ENCODE measurements at places on chromosomes 4 and X. TPM values are rescaled to one million over a fixed set of nuclear protein-coding genes. Genes with fewer than 3 reads are reported as not detected.
A peak's percentile ranks its signal among the peaks of the same experiment; 100 is the strongest.

- peak; percentile 24 for DNase-seq
Measured at GRCh38 chr4:110361921-110362320, 114.0 kb upstream of the ENPEP start.

DNA sequence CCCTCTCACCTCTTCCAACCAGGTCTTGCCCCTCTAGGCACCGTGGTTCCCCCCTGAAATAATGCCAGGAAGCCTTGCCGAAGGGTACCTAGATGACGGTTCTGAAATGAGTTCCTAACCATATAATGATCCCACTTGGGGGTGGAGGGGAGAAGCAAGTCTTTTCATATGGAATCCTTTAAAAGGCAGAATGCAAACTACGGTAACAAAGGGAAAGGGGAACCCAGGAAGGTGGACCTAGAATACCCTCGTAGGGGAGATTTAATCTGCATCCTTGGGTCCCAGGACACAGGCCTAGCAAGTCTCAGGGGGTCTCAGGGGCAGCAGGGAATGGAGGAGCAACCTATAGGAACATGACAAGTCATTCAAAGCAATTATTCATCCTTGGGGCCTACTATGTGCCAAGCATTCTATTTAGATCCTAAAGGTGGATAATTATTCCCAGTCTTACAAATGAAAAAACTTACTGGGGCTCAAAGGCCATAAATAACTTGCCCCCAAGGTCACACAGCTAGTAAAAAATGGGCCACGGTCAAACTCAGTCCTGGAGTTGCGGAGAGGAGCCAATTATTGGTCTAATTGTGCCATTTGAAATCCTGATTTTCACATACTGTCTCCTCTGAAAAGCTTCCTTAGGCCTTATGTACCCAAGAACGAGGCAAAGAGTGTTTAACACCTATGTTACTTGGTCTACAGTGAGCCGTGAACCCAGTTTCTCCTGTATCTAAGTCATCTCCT lies 8.8 kb downstream of the BCOR start:
- no peak for DNase-seq

GRCh38 chrX:134721766-134722532 lies 63.7 kb upstream of the PLAC1 start:
- no peak for DNase-seq

DNA sequence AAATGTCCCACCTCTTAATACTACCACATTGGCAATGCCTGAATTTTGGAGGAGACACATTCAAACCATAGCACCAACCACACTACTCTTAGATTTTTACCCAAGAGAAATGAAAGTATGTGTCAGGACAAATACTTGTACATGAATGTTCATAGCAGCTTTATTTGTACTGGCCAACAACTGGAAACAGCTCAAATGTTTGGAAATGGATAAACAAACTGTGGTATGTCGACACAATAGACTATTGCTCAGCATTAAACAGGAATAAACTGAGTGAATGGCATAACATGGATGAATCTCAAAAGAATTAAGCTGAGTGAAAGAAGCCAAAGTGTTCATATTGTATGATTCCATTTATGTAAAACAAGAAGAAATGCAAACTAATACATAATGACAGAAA lies 18.5 kb upstream of the EDA start:
- no peak for DNase-seq

GRCh38 chr4:51960486-51960885 lies 59.7 kb downstream of the LRRC66 start:
- DNase-seq = no peak

DNA sequence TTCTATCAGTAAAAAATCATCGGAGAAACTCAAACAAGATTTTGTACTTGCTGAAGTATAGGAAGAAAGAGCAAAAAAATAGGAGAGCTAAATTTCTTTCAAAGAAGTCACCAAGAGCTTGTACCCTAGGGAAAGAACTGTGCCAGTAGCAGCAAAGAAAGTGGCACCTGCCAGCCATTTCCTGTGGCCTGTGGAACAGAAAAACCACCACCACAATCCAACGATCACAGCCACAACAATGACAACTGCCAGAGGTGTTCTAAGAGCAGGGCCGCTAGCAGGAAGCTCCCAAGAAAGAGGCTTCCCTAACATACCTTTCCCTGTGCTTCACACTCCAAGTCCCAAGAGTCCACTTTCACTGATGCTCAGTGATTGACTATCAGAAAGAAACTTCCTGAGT lies 266.1 kb upstream of the GPC4 start:
- no peak for DNase-seq

- no peak for DNase-seq
Measured at GRCh38 chr4:185721190-185722028, 90.6 kb downstream of the SORBS2 start.

DNA sequence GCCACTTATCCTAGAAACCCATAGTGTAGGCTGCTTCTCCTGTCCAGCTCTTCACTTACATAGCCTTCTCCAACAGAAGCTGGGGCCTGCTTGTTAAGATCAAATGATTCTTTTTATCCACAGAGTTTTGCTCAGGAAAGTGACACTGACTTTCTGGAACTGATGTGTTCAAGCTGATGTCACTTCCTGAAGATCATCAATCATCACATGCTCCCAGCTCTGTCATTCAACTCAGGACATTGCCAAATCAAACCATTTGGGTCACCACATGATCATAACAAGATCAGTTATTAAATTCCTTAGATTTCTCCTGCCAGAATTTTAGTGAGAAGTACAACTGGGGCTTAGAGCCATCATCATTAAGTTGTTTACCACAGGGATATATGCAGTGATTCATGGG lies 39.4 kb downstream of the GLRA3 start:
- DNase-seq = no peak

DNA sequence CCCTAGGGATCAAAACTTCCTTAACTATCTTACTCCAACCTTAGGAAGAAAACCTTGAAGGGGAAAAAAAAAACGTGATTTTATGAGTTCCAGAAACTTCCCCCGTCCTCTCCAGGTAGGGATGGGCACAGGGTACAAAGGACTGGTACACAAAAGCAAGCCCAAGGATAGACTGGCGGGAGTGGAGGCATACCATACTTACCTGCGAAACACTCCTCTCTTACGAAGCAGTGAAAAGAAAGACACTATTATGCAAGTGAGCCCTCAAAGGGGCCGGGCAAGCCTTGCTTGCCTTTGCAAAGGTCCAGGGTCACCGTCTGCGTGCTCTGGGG lies 651 bp downstream of the TSPAN6 start:
- DNase-seq = no peak

GRCh38 chrX:19127649-19128168 lies 5.4 kb upstream of the ADGRG2 start:
- peak; percentile 44 for DNase-seq

DNA sequence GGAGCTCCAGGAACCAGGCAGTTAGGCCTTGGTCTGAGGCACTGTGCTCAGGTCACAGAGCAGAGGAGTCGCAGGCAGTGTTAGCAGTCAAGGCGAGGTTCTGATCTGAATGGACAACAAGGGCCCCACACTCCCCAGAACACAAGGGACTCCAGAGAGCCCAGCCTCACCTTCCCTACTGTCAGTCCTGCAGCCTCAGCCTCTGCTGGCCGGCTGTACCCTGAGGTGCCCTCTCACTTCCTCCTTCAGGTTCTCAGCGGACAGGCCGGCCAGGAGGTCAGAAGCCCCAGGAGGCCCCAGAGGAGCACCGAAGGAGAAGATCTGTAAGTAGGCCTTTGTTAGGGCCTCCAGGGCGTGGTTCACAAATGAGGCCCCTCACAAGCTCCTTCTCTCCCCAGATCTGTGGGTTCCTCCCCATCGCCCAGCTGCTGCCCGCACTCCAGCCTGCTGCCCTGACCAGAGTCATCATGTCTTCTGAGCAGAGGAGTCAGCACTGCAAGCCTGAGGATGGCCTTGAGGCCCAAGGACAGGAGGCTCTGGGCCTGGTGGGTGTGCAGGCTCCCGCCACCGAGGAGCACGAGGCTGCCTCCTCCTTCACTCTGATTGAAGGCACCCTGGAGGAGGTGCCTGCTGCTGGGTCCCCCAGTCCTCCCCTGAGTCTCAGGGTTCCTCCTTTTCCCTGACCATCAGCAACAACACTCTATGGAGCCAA lies 26.2 kb downstream of the MAGEA9 start:
- DNase-seq = no peak

- no peak for DNase-seq
Measured at GRCh38 chr4:173230062-173230461, 61.5 kb downstream of the GALNT7 start.

GRCh38 chrX:108426262-108426661 lies 12.0 kb downstream of the COL4A6 start:
- DNase-seq = no peak

DNA sequence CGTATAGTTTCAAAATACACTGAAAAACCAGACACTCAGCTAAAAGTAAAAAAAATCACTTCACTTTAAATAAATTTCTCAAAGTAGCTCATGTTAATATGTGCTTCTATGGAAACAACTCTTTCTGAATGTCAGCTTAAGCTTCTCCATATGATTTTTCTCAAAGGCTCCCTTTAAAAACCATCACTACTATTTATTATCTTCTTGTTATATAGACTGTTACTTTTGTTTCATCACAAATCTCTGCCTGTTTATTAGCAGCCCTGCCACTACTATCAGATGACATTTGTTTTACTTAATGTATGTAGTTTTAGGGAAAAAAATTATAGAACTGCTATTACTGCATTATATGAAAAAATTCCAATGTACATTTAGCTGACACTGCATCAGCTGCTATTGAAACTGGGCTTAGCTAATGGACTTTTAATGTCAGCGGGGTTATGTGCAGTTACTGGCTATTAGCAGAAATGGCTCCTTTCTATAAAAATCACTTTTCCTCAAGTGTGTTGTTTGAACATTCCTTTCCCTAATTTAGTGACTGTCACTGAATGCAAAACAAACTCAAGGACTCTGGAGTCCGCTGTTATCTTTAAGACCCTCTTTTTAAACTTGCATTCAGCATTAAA lies 10.8 kb downstream of the UNC5C start:
- DNase-seq = peak; percentile 36

DNA sequence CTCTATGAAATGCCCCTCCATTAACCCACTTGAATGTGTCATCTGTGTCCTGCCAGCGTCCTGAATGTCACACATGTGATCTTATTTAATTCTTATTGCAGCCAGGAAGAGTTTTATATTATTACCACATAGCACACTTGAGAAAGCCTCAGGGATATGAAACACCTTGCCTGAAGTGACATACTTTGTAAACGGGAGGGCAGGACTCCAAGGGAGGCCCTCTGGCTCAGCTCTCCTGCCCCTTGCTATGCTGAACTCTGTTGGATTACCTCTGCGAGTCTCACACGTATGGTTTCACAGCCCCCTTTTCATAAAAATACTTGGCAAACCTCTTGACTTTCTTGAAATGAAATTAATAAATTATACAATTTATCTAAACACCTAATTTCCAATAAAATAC lies 11.1 kb upstream of the ZCCHC4 start:
- DNase-seq = no peak

DNA sequence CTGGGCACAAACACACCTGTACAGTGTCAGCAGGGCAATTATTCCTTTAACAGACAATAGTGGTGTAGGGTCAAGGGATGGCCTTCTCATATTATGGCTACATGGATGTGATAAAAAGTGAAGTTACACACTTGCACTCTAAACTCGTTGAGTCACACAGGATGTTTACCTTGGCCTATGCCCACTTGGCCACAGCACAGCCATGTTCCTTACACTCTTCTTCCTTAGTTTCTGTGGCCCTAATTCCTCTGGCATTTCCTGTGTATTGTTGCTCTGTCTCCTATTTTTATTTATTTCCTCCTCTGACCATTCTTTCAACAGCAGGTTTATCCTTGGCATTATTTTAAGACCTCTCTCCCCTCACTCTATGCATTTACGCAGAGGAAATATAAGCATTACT lies 86.8 kb upstream of the NPFFR2 start:
- no peak for DNase-seq

GRCh38 chrX:51641421-51642021 lies 22.8 kb upstream of the CENPVL3 start:
- peak; percentile 54 for DNase-seq

DNA sequence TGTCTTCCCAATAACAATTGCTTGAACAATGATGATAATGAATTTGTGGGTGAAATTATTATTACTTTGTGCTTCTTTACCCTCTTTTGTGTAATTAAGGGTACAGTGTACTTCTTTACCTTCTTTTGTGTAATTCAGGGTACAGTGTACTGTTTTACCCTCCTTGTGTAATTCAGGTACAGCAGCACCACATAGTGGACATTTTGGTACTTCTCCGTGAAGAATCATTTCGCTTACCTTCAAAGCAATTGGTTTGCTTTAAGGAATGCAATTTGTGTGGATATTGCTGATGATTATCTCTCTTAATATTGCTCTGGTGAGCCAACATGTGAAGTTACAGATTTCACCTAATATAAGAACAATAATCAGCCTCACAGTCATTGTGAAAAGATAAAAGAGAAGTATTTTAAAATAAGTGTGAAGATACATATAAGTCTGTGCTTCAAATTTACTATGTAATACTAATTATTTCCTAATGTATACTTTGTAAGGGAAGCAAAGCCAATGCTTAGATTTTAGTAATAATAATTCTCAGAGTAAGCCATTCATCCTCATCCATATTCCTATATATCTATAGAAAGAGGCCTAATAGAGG lies 27.2 kb upstream of the SEC24B start:
- DNase-seq = peak; percentile 87

DNA sequence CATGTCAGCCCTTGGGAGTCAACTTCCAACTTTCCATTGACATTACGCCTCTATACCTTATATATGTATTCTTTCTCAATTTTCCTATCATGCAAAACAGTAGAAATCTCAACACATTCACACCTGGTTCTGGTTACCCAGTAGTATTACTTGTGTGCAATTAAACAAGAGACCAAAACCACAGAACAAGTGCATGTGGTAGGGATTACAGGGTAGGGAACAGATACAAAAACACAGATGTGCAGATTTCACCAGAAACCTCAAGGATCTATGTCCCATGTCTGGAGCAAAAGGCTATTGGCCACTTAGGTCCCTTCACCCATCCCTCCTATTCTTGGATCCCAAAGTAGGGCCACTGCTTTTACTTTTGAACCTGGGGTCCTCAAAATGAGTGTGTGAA lies 143.6 kb upstream of the ZCCHC13 start:
- DNase-seq = no peak

- DNase-seq = no peak
Measured at GRCh38 chr4:41949531-41949930, 14.3 kb downstream of the TMEM33 start.

GRCh38 chr4:67874986-67875385 lies 8.8 kb downstream of the TMPRSS11D start:
- no peak for DNase-seq

GRCh38 chrX:68413254-68413653 lies 20.0 kb downstream of the OPHN1 start:
- DNase-seq = no peak

Gene HHIP
- 0.85 TPM for total RNA-seq

Gene RGN
- 11.9 TPM for total RNA-seq

Gene TMPRSS11A
- not detected for total RNA-seq

Gene ATP8A1
- total RNA-seq = 27.4 TPM

Gene RTL9
- total RNA-seq = not detected

Gene KLF8
- total RNA-seq = 25.3 TPM

Gene GJB1
- total RNA-seq = 22.4 TPM

Gene ERAS
- total RNA-seq = 0.19 TPM

Gene ARHGAP10
- 20.3 TPM for total RNA-seq
